IPS-NIHi11 (cell line): ENCODE measurements at places on chromosomes 1 and 21.
A peak's percentile ranks its signal among the peaks of the same experiment; 100 is the strongest.

DNA sequence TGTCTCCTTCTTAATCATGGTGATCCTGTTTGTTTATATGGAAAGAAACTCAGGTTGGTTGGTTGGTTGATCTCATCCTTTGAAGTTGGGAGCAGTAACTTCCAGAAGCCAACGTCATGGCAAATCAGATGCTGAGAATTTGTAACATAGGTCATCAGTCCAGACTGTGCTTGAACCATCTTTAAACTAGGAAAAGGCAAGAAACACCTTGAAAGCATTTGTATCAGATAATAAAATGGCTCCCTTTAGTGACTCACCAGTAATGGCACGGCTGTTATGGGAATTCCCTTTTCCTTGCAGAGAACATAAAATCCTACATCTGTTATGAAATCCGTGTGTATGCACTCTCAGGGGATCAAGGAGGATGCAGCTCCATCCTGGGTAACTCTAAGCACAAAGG lies 58.1 kb downstream of the SERBP1 start:
- DNase-seq, result no peak

DNA sequence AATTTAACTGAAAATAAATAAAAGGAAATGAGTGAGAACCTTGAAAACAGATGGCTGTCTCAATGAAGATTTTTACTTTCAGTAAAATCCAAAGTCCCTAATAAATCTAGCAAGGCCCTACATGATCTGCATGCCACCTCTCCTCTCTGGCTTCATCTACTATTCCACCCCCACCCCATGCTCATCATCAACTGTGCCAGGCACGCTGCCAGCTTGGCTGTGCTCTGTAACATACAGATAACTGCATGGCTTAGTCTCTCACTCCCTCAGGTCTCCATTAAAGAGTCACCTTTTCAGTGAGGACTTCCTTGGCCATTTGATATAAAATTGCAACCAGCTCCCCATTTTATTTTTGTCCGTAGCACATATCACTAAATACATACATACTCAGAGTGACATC lies 26.7 kb downstream of the RGSL1 start:
- DNase-seq, result no peak

GRCh38 chr1:235808223-235808622 lies 58.5 kb downstream of the LYST start:
- no peak for DNase-seq

GRCh38 chr1:24903011-24903461 lies 27.0 kb downstream of the RUNX3 start:
- no peak for DNase-seq

DNA sequence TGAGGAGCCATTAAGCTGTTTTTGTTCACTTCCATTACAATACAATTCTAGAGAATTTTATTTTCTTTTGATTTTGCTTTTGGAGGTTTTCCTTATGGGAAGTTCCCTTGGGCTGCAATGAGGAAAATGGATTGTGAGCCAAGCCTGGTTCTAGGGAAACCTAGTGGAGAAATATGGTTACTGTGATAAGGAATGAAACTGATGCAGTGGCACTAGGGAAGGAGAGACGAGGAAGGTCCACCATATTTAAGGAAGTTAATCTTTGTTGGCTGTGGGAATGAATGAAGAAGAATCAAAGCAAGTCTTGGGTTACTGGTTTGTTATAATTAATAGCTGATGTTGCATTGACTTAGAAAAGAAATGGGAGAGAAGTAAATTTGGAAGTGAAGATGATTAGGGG lies 28.4 kb downstream of the CHML start:
- DNase-seq, result no peak

GRCh38 chr1:152811050-152811449 lies 721 bp upstream of the LCE1B start:
- no peak for DNase-seq

DNA sequence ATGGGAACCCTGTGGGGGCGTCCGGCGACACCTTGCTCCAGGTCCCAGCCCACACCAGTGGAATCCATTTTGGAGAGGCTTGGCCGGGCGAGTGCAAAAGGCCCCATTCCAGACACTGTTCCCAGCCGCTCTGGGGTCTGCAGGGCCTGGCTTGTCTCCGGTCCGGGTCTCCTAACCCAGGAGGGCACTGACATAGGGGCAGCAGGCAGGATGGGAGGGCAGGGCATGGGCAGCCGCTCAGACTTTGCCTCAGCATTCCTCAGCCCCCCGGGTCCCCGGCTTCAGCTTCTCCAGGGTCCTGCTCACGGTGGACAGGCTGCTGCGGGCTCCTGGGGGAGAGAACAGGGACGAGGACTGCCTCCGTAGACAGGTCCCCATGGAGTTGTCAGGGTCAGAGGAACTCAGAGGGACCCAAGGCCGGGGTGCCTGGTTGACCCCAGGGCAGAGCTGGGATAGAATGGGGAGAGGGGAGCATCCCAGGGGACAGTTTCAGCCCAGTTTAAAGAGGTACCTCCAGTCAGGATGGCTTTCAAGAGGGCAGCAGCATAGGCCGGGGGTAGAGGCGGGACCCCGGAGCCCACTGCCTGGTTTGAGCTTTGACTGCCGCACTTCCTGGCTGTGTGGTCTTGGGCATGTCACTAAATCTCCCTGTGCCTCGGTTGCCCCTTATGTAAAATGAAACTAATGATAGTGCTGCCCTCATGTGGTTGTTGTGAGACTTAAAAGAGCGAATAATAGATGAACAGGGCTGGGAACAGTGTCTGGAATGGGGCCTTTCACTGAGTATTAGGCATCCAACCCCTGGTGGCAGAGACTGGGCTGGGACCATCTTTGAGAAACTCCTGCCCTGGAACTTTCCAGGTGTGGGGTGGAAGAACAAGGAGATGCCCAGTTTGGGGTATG lies 3.7 kb downstream of the KNCN start:
- DNase-seq, result peak; percentile 59

GRCh38 chr21:30138483-30138882 lies 28.1 kb downstream of the CLDN17 start:
- no peak for DNase-seq

DNA sequence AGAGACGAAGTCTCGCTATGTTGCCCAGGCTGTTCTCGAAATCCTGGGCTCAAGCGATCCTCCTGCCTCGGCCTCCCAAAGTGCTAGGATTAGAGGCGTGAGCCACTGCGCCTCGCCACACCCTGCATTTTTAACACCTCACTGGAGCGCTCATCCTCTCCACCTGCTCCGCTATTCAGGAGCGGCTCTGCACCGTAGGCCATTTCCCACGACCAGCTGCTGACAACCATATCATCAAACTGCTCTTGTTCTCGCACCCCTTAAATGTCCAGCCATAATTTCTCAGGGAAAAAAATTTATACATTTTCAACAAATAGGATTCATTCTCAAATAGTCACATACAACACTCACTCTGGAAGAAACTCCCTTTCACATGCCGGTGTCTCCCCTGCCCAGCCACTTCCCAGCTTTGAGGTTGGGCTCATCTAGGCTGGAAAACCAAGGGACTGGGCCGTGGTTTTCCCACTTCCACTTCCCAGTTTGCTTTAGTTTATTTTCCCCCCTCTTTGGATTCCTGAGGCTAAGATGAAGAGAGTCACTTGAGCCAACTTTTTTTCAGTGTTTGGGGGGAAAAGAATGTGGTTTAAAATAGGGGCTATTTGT lies 639 bp upstream of the IPO9 start:
- DNase-seq, result no peak

DNA sequence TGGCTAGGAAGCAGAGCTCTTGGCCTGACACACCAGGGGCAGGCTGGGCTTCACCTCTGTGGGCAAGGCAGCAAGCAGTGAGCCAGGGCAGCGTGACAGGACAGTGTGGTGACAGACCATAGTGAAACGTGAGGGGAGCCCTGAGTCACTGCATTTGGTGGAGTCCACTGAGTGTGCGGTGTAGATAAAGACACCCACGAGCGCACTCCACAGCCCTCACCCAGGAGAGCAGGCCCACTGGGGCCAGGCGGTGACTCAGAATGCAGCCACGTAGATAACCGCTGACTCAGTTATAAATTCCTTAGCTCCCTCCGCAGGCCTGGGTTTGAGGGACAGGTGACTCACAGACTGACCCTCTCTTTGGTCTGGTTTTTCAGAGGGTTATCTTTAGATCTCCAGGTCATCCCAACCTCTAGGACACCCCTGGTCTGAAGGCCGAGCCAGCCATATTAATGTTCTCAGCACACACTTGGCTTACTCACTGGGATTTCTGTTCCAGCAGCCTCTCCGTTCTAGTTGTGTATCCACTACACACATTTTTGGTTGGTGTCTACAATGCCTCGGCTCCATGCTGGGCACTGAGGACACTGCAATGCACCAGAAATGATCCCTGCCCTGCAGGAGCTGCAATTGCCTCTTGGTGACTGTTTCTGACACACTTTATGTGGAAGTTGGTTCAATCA lies 90.2 kb upstream of the TSPAN2 start:
- DNase-seq, result no peak

GRCh38 chr21:38958323-38958705 lies 152.6 kb downstream of the ETS2 start:
- no peak for DNase-seq

- DNase-seq, result no peak
Measured at GRCh38 chr1:10001016-10001665, 4.1 kb downstream of the RBP7 start.

GRCh38 chr1:108692724-108693655 lies 880 bp downstream of the PRPF38B start:
- peak; percentile 36 for DNase-seq

GRCh38 chr1:41735631-41736260 lies 183.0 kb downstream of the HIVEP3 start:
- peak; percentile 41 for DNase-seq

- DNase-seq, result no peak
Measured at GRCh38 chr1:86956221-86956620, 41.8 kb downstream of the HS2ST1 start.

DNA sequence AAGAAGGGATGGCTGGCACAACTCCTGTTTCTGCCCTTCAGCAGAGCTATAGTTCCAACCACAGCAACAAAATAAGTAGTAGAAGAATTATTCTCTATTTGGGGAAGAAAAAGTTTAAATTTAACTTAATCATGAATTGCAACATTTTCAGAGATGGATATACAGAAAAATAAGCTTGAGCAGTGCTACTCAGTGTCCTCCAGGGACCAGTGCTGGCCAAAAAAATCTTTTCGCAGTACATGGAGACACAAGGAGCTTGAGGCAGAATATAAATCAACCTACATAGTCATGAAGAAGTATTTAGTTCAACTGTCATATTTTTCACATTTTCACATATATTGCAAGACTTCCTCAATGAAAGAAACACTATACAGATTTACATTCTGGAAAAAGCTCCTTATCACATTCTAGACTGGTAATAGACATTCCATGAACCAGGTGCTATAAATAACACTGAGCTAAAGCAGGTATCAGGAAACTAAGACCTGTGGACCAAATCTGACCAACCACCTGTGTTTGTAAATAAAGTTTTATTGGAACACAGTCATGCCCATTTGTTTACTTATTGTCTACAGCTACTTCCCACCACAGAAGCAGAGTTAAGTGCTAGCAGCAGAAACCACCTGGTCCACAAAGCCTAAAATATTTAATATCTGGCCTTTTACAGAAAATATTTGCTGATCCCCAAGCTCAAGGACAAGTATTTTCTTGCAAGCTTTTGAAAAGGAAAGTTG lies 101.9 kb downstream of the RGS21 start:
- DNase-seq, result no peak

DNA sequence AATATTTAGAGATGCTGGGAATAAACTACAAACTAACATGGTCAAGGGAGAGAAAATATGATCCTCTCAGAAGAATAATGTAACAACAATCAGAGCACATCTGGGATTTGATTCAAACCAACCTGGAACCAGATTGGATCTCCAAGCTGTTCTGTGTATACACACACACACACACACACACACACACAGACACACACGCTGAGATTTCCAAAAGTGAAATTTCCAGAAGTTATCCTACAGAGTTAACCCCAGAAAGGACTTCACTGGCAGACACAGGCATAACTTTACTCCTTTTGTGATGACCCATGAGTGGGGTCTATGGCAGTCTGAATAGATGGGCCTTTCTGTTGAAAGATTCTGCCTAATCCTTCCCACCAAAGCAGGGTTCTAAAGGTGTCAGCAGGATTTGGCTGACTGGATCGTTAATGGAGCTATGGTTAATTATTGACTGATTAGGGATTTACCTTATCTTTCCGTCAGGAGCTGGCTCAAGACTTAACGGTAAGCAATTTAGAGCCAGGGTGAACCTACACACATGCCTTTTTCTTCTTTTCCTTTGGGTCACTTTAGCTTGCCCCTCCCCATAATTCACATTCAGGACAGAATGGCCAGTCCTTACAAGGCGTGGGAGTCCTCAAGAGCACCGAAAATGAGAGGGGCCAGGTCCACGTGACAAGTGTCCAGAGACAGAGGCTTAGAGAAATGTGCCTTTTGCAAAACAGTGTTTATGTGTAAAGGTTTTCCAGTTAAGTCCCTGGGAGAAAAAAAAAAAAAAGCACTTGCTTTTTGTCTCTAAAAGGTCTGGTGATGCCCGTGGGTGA lies 10.9 kb upstream of the PROX1 start:
- DNase-seq, result no peak

- peak; percentile 13 for DNase-seq
Measured at GRCh38 chr1:97920276-97920831, 480 bp downstream of the DPYD start.

GRCh38 chr21:28971171-28971570 lies 21.5 kb downstream of the LTN1 start:
- DNase-seq, result peak; percentile 11

DNA sequence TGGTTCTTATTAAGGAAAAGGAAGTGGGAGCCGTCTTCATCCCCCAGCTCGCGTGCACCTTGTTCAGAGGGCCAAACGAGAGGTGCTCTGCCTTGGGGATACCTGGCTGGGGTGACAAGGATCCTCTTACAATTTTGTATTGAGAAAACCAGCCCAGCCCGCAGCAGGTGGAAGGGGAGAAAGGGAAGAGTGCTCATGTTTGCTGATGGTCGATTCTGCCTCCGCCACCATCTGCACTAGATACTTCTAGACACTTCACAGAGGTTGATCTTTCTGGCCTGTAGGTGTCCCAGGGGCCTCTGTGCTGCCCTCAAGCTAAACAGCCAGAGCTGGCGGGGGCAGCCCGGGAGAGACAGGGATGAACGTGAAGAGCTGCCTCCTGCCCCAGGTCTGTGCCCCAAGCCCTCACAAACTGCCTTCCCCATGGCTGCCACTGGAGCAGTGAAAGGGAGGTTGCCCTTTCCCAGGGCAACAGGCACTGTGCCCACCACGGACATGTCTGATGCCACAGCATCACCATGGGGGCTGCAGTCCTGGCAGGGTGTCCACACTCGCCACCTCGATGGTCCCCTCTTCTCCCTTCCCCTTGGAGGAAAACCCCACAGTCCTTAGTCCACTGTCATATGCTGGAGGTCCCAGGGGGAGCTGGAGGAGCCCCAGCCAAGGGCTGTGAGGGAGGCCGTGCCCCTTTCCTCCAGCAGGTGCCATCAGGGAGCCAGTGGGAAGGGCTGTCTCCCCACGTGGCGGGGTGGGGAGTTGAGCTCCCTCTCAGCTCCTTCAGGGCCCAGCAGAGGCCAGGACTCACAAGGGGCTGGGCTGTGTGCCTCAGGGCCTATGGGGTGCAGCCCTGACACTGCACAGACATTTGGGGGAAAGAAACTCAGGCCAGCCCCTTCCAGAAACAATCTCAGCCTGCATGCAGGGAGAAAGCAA lies 8.1 kb downstream of the ADPRS start:
- DNase-seq, result peak; percentile 75

- DNase-seq, result no peak
Measured at GRCh38 chr21:44853601-44854390, 19.7 kb downstream of the PTTG1IP start.
